Fibroblast of skin of left biceps (primary cell): ENCODE measurements at places on chromosomes 3 and 15.

DNA sequence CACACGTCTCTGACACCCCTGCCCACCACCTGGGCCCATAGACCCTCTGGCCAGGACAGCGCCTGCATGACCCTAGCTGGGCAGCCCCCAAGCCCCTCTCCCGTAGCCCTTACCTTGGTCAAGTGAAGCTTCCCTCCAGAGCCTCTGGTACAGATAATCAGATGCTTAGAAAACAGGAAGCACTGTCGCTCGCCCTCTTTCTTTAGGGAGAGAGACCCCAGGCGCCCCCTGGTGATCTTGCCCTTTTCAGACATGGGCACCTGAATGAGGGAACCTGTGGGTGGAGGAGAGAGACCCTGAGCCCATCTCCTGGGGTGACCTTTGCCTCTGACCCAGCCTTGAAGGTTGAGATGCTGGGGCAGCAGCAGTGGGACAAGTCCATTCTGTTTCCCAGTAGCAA, 65.4 kb downstream of the RASGRF1 start:
- DNase-seq, result no peak

- DNase-seq, result no peak
Measured at GRCh38 chr3:40725031-40725430, 200.3 kb downstream of the ZNF621 start.

DNA sequence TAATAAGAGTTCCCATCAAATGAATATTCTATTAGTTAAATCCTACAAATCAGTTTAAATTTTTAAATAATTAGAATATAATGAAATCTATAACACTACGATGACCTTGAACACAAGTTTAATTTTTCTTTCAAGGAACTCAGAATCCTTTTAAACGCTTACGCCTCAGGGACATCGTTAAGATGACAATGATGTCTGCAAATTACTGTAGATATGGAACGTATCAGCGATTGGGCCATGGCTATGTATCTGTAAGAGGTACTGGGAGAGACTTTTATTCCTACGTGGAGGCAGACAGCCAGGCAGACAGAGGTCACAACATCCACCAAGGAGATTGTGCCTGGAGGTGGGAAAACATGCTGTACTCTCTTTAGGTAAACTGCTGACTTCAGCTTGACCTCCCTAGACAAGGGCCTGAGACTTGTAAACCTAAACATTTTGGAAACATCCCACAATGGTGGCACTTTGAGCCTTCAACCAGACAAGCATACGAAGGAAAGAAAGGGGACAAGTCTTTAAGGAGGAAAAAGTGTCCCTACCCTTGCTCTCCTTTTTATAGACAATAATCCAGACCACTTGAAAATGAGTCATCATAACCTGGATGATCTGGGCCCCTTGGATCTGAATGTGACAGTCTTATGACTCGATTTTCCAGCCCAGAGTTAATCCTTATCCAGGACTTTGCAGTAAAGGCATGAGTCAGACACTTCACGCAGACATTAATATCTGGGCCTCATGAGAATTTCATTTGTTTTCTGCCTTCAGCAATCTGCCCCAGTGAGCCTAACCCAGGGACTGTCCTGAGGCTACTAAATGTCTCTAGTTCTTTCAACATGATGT, 6.8 kb upstream of the LDHAL6B start:
- DNase-seq, result no peak

DNA sequence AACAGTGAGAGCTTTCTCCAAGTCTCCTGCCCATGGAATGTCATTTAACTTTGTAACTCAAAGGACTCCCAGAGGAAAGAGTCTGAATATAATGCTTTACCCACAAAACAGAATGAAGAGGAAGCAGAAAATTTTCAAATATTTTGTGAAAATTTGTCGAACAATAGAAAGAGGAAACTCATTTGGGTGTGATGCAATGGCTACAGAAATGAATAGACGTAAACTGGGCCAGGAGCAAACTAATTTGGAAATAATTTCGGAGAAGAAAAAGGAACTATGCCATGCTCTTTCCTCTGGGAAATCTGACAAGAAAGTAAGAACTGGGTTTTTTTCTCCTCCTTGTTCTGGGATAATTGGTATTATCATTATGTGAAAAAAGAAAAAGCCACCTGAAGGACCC, 11.2 kb upstream of the SUMF1 start:
- DNase-seq, result no peak

DNA sequence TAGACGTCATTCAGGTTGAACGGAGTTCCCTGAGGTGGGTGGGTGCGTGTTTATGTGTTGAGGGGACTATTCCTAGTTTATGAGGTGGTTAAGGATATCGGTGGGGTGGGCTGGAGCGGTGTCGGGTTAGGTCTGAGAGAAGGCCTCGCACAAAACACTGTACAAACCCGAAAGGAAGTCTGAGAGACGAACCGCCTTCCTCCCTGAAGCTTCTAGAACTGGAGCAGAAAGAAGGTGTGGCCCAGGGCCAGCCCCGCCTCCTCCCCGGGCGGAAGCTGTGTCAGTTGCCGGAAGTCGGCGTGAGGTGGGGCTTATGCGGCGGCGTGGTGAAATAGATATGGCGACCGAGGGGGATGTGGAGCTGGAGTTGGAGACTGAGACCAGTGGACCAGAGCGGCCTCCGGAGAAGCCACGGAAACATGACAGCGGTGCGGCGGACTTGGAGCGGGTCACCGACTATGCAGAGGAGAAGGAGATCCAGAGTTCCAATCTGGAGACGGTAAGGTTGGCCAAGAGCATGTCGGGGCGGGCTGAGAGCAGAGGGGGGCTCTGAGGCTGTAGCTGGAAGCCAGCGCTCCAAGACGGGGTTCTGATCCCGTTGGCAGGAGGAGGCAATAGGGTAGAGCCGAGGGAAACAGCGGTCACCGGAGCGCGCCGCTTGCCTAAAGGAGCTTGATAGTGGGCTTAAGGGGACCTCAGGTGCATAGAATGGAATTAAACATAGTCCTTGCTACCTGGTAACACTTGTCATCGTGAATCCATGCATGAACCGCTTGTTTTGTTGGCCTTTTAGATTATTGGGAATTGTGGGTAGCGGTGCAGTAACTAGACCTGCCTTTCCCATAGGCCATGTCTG, at the start of gene HYPK:
HYPK (plus strand) TSS at position 314 of the 856 bp plus-strand sequence; CDS start at position 338, 24 bp downstream.
- peak; percentile 55 for DNase-seq

GRCh38 chr15:36908991-36909390, 191.4 kb downstream of the MEIS2 start:
- no peak for DNase-seq
